ENCODE measurements at places on chromosomes 1 and 21.

DNA sequence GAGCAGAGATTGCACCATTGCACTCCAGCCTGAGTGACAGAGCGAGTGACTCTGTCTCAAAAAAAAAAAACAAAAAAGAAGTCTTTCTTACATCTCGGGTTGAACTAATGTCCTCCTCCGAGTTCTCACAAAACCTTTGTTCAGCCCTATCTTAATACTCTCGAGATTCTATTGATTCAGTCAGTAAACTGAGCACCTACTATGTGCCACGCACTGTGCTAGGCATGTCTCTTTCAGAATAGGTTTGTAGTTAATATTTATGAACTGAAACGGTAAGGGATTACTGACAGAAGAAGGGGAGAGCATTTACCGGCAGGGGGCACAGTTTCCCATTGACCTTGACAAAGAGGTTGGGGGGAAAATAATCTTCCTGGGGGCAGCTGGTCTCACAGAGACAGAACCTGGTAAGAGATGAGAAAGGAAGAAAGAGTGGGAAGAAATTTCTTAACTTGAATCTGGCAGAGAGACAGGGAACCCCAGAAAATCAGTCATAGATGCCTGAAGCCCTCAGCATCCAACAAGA, 3.4 kb downstream of the PIAS3 start:
- DNase-seq = no peak

DNA sequence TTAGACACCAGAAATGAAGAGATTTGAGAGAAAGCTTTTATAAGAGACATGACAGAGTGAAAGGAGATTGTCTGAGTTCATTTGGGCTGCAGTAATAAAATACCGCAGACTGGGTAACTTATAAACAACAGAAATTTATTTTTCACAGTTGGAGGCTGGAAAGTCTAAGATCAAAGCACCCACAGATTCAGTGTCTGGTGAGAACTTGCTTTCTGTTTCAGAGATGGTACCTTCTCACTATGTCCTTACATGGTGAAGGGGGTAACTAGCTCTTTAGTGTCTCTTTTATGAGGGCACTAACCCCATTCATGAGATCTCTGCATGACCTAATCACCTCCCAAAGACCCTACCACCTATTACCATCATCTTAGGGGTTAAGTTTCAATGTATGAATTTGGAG, 30.9 kb upstream of the FCRL4 start:
- no peak for DNase-seq

DNA sequence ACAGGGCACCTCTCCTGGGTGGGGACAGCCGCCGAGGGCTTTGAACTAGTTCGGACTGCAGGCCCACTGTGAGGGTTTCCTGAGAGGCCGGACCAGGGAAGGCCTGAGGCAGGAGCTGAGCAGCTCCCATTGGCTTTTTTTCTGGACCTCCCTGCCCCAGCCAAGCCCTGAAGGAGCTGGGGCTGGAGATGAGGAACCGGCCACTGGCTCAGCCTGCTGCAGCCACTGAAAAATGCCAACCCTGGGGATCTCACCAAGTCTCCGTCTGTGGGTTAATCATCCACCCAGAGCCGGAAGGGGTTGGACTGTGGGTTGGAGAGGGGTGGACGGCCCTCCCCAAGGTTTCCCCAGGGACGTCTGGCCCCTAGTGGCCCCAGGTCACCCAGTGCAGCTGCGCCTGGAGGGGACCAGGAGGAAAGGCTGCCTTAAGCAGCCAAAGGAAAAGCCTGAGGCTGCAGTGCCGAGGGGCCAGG, 2.5 kb downstream of the VWA1 start:
- DNase-seq = no peak

- no peak for DNase-seq
These were observed 2.1 kb downstream of the PADI1 start for GRCh38 chr1:17207046-17207445.

DNA sequence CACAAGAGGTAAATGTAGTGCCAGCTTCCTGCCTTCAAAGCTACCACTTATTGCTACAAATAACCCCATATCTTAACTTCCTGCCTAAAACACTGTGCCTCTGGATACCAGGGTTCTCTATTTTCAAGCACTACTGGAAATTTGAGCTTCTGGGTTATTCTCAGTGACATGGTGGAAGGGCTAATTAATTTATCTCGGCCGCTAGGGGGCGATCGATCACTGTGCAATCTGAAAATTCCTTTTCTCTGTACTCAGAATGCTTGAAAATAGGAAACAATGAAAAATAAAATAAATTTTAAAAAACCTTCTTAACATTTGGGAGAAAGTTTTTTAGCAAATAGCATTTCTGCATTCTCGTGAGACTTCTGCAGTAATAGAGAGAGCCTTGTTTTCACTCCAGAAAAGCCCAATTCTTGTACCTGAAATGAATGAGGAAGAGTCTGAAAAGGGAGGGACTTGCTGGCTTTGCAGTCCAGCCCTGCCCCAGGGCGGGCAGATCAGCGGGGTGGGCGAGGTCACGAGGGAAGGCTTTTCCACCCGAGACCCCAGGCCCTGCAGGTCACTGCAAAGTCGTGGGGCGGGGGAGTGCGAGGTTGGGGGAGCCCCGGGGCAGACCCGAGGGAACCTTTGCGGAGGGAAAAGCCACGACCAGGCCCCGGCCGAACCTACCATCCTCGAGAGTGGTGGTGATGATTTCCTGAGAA, 276.7 kb downstream of the PCP4 start:
- DNase-seq = peak; percentile 55

Data from stimulated activated CD4-positive, alpha-beta T cell treated with anti-CD3 and anti-CD28 coated beads, Interleukin-4, amount 100 ng/mL, for 48 hours (primary cell).